ENCODE measurements at places on chromosomes 1 and 21.

DNA sequence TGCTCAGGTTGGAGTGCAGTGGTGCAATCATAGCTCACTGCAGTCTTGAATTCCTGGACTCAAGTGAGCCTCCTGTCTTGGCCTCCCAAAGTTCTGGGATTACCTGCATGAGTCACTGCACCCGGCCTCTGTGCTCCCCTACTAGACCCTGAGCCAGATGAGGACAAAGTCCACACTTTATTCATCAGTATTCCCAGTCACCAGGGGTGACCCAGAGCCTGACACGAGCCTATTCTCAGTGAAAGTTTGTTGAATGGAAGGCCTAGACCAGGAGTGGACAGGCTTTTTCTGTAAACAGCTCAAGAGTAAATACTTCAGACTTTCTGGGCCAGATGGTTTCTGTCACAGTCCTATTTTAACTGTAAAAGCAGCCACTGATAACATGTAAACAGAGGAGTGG, 68.2 kb downstream of the MAB21L3 start:
- DNase-seq, result no peak

DNA sequence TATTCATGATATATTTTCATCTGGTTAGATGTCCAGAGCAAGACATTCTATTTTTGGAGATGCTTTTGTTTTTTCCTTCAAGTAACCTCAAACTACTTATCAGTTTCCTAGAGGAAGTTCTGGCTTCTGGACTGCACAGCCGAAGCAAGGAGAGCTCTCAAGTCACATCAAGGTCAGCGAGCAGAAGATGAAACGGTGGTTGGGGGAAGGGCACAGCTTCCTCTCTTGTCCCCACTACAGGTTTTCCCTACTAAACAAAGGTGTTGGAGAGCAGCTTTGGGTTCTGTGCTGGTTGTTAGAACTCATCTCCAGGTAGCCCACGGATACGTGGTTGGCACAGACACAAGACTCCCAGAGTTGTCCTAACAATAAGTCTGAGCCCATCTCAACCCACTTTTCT, 5.1 kb upstream of the PLEKHO1 start:
- DNase-seq, result no peak

DNA sequence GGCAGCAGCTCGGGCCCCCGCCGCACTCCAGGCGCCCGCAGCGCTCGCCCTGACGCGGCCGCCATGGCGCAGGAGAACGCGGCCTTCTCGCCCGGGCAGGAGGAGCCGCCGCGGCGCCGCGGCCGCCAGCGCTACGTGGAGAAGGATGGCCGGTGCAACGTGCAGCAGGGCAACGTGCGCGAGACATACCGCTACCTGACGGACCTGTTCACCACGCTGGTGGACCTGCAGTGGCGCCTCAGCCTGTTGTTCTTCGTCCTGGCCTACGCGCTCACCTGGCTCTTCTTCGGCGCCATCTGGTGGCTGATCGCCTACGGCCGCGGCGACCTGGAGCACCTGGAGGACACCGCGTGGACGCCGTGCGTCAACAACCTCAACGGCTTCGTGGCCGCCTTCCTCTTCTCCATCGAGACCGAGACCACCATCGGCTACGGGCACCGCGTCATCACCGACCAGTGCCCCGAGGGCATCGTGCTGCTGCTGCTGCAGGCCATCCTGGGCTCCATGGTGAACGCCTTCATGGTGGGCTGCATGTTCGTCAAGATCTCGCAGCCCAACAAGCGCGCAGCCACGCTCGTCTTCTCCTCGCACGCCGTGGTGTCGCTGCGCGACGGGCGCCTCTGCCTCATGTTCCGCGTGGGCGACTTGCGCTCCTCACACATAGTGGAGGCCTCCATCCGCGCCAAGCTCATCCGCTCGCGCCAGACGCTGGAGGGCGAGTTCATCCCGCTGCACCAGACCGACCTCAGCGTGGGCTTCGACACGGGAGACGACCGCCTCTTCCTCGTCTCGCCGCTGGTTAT, 2.8 kb downstream of the KCNJ9 start:
- no peak for DNase-seq

DNA sequence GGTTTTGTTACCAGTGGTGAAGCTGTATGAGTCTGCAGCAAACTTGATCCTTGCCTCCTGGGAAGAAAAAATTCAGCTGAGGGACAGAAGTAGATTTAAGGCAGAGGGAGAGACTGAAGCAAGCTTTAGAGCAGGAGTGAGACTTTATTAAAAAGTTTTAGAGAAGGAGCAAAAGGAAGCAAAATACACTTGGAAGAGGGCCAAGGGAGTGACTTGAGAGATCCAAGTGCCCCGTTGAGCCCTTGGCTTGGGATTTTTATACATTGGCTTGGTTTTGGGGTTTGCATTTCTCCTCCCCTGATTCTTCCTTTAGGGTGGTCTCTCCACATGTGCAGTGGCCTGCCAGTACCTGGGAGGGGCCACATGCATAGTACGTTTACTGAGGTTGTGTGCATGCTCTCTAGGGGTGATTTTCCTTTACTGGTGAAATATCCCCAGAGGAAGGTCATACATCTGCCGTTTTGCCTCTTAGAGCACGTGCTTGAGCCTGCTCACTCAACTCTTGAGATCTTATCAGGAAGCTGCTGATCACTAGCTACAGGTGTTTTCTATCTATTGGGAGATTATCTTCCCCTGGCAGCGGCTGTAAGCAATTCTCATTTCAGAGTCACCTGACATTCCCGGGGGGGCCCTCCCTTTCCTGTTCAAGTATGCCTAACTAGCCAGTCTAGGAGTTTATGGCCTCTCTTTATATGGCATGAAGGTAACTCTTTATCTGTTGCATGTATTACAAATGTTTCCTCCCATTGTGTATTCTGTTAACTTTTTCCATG, 20.3 kb downstream of the FASLG start:
- DNase-seq, result no peak

- no peak for DNase-seq
These were observed 552 bp downstream of the GPATCH4 start for GRCh38 chr1:156600733-156601121.

GRCh38 chr1:20373764-20374163, 83.1 kb downstream of the VWA5B1 start:
- DNase-seq, result no peak

DNA sequence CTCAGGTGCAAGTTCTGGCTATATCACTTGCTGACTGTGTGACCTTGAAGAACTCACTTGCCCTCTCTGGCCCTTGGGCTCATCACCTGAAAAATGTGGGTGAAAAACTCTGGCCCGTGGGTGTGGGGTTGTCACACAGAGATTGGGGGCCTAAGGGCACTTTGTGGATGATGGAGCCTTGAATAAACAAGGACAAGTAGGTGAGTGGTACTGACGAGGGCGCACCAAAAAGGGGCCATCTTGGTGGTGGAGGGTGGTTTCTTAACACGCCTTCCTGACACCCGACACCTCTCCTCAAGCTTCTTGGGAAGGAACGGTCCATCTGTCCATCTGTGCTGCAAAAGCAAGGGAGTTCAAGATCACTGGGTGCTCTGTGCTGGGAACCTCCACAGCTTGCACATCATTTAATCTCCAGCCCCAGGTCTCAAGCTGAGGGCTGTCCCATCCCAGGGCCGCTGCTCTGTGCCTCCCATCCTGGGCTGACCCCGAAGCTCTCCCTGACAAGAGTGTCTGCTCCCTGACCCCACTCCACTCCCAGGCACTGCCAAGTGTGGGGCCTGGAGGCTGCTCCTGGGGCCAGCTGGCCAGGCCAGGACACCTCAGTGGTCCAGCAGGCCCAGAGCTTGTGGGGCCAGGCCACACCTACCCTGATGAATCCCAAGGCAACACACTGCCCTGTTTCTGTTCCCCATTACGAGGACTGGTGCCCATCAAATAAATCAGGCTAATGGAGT, 97.3 kb downstream of the GLIS1 start:
- no peak for DNase-seq

GRCh38 chr1:170533298-170533697, 1.3 kb downstream of the GORAB start:
- no peak for DNase-seq

GRCh38 chr1:186564582-186564981, 103.7 kb upstream of the PDC start:
- DNase-seq, result no peak

DNA sequence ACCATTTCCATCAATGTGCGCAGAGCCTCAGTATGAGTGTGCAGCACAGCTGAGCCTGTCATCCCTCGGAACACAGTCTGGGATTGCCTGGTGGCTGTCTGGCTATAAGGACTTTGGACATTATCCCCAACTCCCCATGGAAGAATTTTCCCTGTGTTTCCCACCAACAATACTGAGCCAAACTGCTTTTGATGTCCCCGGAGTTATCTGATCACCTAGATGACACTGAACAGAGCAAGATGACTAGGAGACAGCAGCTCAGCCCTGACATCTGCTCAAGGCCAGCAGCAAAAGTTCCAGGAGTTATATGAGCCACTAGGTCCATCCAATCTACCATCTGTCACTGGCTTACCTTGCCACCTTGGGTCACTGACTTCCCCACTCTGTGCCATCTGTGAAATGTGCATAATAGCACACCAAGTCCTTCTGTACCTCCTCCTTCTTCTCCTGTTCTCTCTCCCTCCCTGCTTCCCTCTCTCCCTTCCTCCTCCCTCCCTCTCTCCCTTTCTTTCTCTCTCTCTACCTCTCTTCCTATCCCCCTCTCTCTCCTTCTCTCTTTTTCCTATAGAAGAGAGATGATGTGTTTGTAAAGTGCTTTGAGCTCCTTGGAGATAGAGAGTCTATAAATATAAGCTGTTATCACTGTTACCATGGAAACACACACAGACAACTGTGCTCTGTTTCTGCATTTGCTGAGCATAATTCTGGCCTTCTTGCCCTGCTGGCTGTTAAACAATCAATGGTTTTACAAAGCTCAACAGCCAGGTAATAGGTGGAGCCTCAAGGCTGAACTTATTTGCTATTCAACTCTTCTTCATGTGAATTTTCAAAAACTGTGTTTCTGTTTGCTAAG, 19.7 kb upstream of the ATP1B1 start:
- no peak for DNase-seq

GRCh38 chr1:116873680-116874271, 35.9 kb upstream of the PTGFRN start:
- no peak for DNase-seq

- DNase-seq, result no peak
These were observed 127.7 kb upstream of the CAMK1G start for GRCh38 chr1:209455661-209456358.

DNA sequence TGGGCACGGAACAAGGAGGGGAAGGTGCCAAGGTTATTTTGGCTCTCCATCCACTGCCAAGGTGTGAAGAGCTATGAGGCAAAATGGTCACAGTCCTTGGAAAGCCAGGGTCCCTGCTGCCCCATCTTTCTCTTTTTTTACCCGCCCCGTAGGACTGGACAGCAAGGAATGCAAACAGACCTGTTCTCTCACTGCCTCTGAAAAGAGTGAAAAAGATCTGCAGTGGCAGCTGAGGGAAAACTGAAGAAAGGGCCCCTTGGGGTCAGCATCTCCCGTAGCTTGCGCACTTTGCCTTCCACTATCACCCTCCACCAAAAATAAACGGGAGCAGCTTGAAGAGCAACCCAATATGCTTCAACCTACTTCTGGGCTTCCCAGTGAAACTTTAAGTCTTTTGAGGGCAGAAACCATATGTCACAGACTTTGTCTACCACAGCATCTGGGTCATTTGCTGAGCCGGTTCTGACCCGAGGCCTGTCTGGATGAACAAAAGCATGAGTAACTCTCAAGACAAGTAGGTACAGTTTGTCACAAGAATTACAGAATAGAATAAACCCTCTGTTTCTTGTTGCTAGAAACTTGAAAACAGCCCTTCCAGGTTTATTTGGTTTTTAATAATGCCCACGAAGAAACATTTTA, 9.4 kb upstream of the KIF14 start:
- no peak for DNase-seq

- DNase-seq, result no peak
These were observed 76.5 kb upstream of the NFIA start for GRCh38 chr1:61005614-61006580.

GRCh38 chr1:117216718-117217117, 6.0 kb upstream of the VTCN1 start:
- no peak for DNase-seq

GRCh38 chr1:22845398-22845935, 127.2 kb downstream of the LACTBL1 start:
- no peak for DNase-seq

DNA sequence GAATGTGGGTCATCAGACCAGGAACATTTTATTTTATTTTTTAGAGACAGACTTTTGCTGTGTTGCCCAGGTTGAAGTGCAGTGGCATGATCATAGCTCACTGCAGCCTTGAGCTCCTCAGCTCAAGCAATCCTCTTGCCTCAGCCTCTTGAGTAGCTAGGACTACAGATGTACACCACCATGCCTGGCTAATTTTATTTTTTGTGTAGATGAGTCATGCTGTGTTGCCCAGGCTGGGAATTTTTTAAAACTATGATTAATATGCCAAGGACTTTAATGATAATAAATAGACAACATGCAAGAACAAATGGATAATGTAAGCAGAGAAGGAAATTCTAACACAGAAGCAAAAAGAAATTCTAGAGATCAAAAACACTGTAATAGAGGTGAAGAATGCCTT, 142.4 kb downstream of the AK5 start:
- peak; percentile 34 for DNase-seq

DNA sequence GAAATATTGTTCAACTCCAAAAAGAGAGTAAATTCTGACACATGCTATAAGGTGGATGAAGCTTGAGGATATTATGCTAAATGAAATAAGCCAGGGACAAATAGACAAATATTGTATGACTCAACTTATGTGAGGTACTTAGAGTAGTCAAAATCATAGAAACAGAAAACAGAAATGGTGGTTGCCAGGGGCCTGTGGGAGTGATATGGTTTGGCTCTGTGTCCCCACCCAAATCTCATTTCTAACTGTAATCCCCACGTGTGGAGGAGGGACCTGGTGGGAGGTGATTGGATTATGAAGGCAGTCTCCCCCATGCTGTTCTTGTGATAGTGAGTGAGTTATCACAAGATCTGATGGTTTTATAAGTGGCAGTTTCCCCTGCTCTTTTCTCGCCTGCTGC, 24.7 kb upstream of the DISP1 start:
- DNase-seq, result no peak

GRCh38 chr1:35173909-35174540, 18.9 kb downstream of the SFPQ start:
- no peak for DNase-seq

DNA sequence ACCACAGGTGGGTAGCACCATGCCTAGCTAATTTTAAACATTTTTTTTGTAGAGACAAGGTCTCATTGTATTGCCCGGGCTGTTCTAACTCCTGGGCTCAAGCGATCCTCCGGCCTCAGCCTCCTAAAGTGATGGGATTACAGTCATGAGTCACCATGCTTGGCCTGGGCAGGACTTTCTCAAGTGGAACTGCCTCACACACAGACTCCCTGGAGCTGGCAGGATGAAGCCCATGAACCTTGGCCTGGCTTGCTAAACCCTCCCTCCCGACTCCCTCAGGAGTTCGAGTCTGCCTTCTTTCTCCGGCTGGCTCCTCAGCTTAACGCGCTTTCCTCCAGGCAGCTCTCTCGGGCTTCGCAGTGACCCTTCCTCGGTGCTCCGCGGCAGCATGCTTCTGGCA, 7.7 kb upstream of the ECE1 start:
- DNase-seq, result no peak

DNA sequence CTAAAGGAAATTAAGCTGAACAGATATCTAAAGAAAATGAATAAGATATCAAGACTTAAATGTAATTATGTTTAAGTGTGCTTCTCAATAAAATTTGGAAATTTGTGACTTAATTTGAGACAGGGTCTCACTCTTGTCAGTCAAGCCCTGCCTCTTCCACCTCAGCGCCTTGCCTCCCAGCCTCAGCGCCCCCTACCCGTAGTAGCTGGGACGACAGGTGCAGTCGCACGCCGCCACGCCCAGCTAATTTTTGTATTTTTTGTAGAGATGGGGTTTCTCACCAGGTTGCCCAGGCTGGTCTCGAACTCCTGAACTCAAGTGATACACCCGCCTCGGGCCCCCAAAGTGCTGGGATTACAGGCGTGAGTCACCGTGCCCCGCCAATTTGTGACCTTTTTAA, 117.0 kb downstream of the CLEC20A start:
- DNase-seq, result no peak
